Gastroesophageal sphincter (tissue), 4 donors: ENCODE measurements at places on chromosomes 6 and 20. TPM values are rescaled to one million over a fixed set of nuclear protein-coding genes. Genes with fewer than 3 reads are reported as not detected.
A peak's percentile ranks its signal among the peaks of the same experiment; 100 is the strongest.

Gene ROS1
- not detected for total RNA-seq

GRCh38 chr20:12113468-12114371 lies 196.0 kb downstream of the BTBD3 start:
- no peak for ATAC-seq
- H3K27me3 ChIP-seq = no peaks in the 10 kb centered on the region
- no peak overlapping the region for H3K4me3 ChIP-seq
- no peaks in the 10 kb centered on the region for H3K36me3 ChIP-seq
- H3K4me1 ChIP-seq = no peaks in the 10 kb centered on the region

GRCh38 chr6:129565811-129566210 lies 144.2 kb downstream of the ARHGAP18 start:
- H3K4me1 ChIP-seq = no peaks in the 10 kb centered on the region
- H3K27ac ChIP-seq = no peak overlapping the region
- H3K4me3 ChIP-seq = no peak overlapping the region
- no peak for ATAC-seq
- H3K27me3 ChIP-seq = no peaks in the 10 kb centered on the region

Gene COL21A1
- total RNA-seq = 5.3 TPM

Gene CDC5L
- 26.3 TPM for total RNA-seq

Gene PCK1
- total RNA-seq = 0.16 TPM

GRCh38 chr6:135451617-135452190 lies 45.8 kb downstream of the AHI1 start:
- no peaks in the 10 kb centered on the region for H3K27me3 ChIP-seq
- no peak overlapping the region for H3K27ac ChIP-seq
- no peak for ATAC-seq
- H3K36me3 ChIP-seq = no peaks in the 10 kb centered on the region
- no peaks in the 10 kb centered on the region for H3K4me1 ChIP-seq

Gene GJA10
- not detected for total RNA-seq

DNA sequence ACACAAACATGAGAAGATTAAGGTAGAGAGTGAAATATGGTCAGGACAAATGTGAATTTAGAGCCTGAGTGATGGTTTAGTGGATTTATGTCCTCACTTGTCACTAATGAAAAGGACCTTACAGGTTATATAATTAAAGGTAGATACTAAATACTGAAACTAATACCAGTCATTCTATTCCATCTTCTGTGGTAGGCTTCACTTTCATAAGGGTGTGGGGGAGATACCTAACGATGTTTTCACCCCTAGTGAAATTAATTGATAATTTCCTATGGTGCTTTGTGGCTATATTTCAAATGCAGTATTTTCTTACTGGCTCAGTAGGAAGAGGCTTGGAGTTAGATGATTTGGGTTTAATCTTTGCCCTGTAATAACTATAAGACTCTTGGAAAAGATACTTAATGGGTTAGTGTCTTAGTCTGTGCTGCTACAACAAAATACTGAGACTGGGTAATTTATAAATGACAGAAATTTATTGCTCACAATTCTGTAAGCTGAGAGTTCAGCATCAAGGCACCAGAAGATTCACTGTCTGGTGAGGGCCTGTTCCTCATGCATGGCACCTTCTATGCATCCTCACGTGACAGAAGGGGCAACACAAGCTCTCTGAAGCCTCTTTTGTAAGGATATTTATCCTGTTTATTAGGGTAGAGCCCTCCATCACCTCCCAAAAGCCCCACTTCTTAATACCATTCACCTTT lies 21.3 kb downstream of the RNF217 start:
- ATAC-seq = no peak
- H3K27ac ChIP-seq = no peak overlapping the region
- H3K36me3 ChIP-seq = peaks cover 5% of the 10 kb centered on the region
- H3K4me1 ChIP-seq = no peaks in the 10 kb centered on the region
- no peak overlapping the region for H3K4me3 ChIP-seq
- H3K27me3 ChIP-seq = no peaks in the 10 kb centered on the region

DNA sequence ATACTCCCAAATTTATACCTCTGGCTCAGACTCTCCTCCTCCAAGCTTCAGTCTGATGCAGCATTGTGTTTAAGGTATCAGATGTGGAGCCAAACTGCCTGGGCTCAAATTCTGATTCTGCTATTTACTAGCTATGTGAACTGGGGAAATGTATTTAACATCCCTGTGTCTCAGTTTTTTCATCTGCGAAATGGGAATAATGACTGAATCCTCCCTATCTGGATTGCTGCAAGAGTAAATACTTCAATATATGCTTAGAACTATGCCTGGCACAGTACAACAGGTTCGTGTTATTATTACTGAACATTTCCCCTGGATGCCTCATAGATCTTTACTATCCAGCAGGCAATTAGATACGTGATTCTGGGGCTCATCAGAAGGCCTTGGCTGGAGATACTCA lies 5.5 kb downstream of the LRRN4 start:
- no peak overlapping the region for H3K27ac ChIP-seq
- peaks cover 33% of the 10 kb centered on the region for H3K27me3 ChIP-seq
- no peak overlapping the region for H3K4me3 ChIP-seq
- H3K4me1 ChIP-seq = no peaks in the 10 kb centered on the region
- H3K36me3 ChIP-seq = no peaks in the 10 kb centered on the region

GRCh38 chr6:56243518-56244070 lies 3.8 kb downstream of the COL21A1 start:
- no peak for ATAC-seq
- peaks cover 14% of the 10 kb centered on the region for H3K4me1 ChIP-seq
- peaks cover 8% of the 10 kb centered on the region for H3K27me3 ChIP-seq
- no peak overlapping the region for H3K27ac ChIP-seq

- H3K27ac ChIP-seq = peak overlapping the region; percentile 95
- peak overlapping the region; percentile 59 for H3K4me3 ChIP-seq
- H3K27me3 ChIP-seq = no peaks in the 10 kb centered on the region
- no peak for ATAC-seq
- no peaks in the 10 kb centered on the region for H3K36me3 ChIP-seq
- H3K4me1 ChIP-seq = peaks cover 22% of the 10 kb centered on the region
These were observed 65.2 kb downstream of the STX11 start for GRCh38 chr6:144215402-144215931.

Gene ARMC12
- total RNA-seq = not detected

Gene GSTA2
- total RNA-seq = not detected

Gene CNR1
- 9.8 TPM for total RNA-seq

Gene EFCAB8
- not detected for total RNA-seq

Gene CPXM1
- total RNA-seq = 2.3 TPM

DNA sequence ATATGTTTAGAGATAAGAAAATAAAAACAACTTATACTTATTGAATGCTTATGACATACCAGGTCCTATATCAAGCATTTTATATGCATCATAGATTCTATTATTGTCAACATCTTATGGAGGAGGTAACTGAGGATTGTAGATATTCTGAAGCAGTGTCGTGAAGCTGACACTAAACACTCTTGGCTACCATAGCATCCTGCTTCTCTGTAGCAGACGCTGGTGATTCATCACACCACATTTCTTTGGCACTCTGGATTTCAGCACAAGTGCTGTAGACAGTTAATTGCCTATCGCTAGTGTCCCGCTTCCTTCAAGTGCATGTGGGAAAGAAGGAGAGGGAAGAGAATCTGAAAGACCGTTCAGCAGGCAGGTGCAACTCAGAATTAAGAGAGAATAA lies 317.1 kb downstream of the PLCB1 start:
- peaks cover 6% of the 10 kb centered on the region for H3K4me1 ChIP-seq
- ATAC-seq = no peak
- no peaks in the 10 kb centered on the region for H3K27me3 ChIP-seq

DNA sequence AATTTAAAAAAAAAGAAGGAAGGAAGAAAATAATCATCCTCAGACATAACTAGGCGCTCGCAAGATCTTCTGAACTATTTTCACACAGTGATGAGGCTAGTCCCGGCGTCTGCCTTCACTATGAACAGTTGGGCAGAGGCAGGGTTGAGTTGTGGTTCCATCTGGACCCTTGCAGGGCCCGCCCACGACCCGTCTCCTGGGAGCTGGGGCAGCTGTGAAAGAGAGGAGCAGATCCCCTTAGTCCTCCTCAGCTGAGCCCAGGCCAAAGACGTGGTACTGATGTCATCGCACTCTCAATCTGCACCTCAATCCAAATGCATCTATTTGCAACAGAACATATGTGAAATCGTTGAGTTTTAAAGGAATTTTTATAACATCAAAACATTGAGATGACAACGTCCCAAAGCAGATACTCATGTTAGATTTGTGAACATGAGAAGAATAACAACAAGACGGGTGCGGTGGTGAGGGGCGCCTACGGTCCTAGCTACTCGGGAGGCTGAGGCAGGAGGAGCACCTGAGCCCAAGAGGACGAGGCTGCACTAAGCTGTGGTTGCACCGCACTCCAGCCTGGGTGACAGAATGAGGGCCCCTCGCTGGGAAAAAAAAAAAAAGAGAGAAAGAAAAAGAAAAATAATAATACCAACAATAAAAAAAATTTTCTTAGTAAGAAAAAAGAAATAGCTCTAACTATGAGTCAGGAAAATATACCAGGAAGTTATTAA lies 15.3 kb downstream of the TCFL5 start:
- no peak overlapping the region for H3K4me3 ChIP-seq
- no peak overlapping the region for H3K27ac ChIP-seq
- no peaks in the 10 kb centered on the region for H3K4me1 ChIP-seq

Gene CBLN4
- 0.40 TPM for total RNA-seq

Gene IMPG1
- not detected for total RNA-seq

Gene MUC22
- total RNA-seq = 0.16 TPM

- H3K27ac ChIP-seq = no peak overlapping the region
- no peak for ATAC-seq
- H3K27me3 ChIP-seq = no peaks in the 10 kb centered on the region
- peaks cover 6% of the 10 kb centered on the region for H3K4me1 ChIP-seq
- no peaks in the 10 kb centered on the region for H3K36me3 ChIP-seq
These were observed 27.5 kb downstream of the RSPH3 start for GRCh38 chr6:158972241-158973233.

GRCh38 chr6:47478233-47479139 lies 897 bp downstream of the CD2AP start:
- H3K27ac ChIP-seq = peak overlapping the region; percentile 93
- H3K27me3 ChIP-seq = no peaks in the 10 kb centered on the region
- H3K4me3 ChIP-seq = peak overlapping the region; percentile 88
- no peak for ATAC-seq
- no peaks in the 10 kb centered on the region for H3K36me3 ChIP-seq

Gene KCNK16
- not detected for total RNA-seq

Gene PRL
- not detected for total RNA-seq

- no peaks in the 10 kb centered on the region for H3K36me3 ChIP-seq
- no peak overlapping the region for H3K27ac ChIP-seq
- peaks cover 9% of the 10 kb centered on the region for H3K27me3 ChIP-seq
- ATAC-seq = no peak
- no peak overlapping the region for H3K4me3 ChIP-seq
These were observed 137.2 kb upstream of the INSM1 start for GRCh38 chr20:20230741-20231140.

GRCh38 chr6:108957221-108957620 lies 109.0 kb downstream of the ARMC2 start:
- no peak overlapping the region for H3K4me3 ChIP-seq
- ATAC-seq = no peak
- H3K4me1 ChIP-seq = peaks cover 48% of the 10 kb centered on the region

GRCh38 chr6:30062471-30063178 lies 1.6 kb downstream of the POLR1H start:
- peaks cover 20% of the 10 kb centered on the region for H3K4me1 ChIP-seq
- no peak for ATAC-seq
- no peaks in the 10 kb centered on the region for H3K27me3 ChIP-seq
- H3K36me3 ChIP-seq = peaks cover 20% of the 10 kb centered on the region

Gene FAM83B
- total RNA-seq = not detected

GRCh38 chr20:53597521-53598120 lies 4.0 kb upstream of the ZNF217 start:
- no peaks in the 10 kb centered on the region for H3K36me3 ChIP-seq
- H3K27me3 ChIP-seq = no peaks in the 10 kb centered on the region
- no peak overlapping the region for H3K4me3 ChIP-seq
- no peak overlapping the region for H3K27ac ChIP-seq
- H3K4me1 ChIP-seq = peaks cover 21% of the 10 kb centered on the region

Gene CDSN
- total RNA-seq = not detected

DNA sequence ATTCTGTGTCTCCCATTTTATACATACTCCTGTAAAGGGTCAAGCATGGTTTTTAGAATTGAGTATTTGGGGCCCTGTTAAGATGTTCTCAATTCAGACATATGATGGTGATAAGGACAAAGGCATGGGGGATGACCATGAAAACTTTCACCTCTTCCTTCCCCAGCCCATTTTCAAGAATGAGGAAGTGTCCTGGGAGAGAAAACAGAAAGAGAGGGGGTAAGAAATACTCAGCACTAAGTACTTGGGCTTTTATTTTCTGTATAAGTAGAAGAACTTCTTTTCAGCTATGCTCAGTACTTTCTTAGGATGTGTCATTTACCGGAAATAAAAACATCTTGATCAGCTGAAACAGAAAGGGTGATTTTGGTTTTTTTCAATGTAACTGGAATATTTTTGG lies 10.9 kb upstream of the MBOAT1 start:
- H3K4me3 ChIP-seq = no peak overlapping the region
- no peaks in the 10 kb centered on the region for H3K27me3 ChIP-seq
- H3K36me3 ChIP-seq = no peaks in the 10 kb centered on the region
- no peak overlapping the region for H3K27ac ChIP-seq

DNA sequence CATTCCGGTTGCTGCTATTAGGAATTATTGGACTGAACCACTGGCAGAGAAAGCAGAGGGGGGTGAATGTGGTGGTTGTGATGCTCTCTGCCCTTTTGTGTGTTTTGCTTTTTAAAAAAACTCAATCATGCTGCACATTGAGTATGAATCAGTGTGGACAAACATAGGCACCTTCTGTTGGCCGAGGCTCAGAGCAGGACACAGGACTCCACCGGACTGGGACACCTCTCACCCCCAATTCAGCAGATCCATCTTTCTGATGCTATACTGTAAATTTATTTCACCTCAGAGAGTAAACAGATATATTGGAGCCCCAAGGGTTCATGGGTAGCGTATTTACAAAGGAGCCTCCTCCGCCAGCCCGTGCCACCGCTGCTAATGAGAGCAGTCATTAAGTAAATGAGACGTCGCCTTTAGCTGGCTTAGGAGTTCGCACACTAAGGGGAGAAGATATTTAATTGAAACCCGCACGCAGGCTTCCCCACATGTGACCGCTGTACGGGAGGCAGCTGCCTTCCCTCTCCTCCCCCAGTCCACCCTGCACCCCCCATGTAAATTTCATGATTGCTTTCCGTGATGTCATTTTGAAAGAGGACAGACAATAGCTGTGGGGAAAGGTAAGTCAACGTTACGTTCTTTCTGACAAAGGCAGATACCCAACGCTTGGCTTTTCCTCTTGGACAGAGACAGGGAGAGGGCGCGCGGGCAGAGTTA lies at the start of gene MYT1:
Gene MYT1, plus strand, starts transcription at position 330 of the 714 bp plus-strand sequence. CDS start 34,410 bp downstream, outside the sequence.
- H3K36me3 ChIP-seq = no peaks in the 10 kb centered on the region
- no peaks in the 10 kb centered on the region for H3K4me1 ChIP-seq
- H3K27me3 ChIP-seq = peaks cover 99% of the 10 kb centered on the region
- H3K27ac ChIP-seq = no peak within 1 kb of the TSS
- no peak within 1 kb of the TSS for H3K4me3 ChIP-seq
- ATAC-seq = no peak

GRCh38 chr6:45915780-45916468 lies 99.7 kb downstream of the CLIC5 start:
- H3K4me1 ChIP-seq = no peaks in the 10 kb centered on the region
- no peak overlapping the region for H3K4me3 ChIP-seq
- H3K27me3 ChIP-seq = no peaks in the 10 kb centered on the region
- H3K27ac ChIP-seq = no peak overlapping the region
- ATAC-seq = no peak
- no peaks in the 10 kb centered on the region for H3K36me3 ChIP-seq
